ENCODE measurements at places on chromosomes 1 and 21.
A peak's percentile ranks its signal among the peaks of the same experiment; 100 is the strongest.

DNA sequence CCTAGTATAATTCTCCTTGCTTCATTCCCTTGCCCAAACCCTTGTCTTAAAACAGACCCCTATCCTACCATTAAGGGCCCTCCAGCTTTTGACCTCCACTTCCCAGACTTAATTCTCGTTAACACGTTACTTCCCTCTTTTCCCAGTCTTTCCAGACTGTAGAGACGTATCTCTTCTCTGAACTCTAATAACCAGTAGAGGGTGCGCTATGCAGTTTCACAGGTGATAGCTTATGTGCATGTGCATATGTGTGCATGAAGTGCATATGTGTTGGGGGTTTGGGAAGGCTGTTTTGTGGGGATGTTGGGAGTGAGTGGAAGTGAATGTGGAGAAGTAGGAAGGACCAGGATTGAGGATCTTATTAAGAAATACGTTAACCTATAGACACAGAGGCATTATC is 78.1 kb upstream of the CCDC190 start:
- no peak for DNase-seq

DNA sequence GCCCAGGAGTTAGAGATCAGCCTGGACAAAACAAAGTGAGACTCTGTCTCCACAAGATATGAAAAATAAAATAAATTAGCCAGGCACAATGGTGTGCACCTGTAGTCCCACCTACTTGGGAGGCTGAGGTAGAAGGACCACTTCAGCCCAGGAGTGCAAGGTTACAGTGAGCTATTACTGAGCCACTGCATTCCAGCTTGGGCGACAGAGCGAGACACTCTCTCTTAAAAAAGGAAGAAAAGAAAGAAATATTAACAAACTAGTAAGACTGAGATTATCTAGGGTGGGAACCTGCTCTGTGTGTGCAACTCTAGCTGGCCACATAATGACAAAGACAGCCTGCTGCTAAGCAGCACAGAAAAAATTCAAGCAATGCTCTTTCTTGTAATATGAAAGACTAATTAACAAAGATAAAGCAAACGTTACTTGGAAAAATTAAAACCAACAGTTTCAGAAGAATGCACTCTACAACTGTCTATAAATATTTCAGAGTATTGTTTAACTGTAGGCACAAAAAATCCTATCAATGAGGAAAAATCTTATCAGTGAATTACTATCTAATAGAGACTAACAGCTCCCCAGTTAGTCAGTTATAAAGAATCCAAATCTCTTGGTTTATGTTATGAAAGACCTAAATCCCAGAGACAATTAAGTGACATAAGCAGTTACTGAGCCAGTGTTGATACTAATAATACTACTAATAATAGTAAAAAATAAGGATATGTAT is 74.5 kb downstream of the ENAH start:
- no peak for DNase-seq

DNA sequence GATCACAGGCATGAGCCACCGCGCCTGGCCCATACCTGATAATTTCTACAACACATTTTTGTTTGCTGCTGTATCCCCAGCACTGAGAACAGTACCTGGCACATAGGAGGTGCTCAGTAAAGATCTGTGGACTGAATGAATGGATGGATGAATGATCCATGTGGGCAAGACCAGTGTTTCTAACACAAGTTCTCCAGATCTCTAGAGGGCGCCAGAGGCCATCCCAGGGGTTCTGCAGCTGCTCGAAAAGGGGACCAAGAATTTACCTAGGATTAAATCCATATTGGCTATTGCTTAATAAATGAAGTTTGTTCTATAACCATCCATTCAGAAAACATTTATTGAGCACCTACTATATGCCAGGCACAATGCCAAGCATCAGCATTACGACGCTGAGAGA is 167.7 kb downstream of the ACTL8 start:
- DNase-seq, result peak; percentile 17

GRCh38 chr1:198258491-198258890 is 101.7 kb downstream of the NEK7 start:
- no peak for DNase-seq

DNA sequence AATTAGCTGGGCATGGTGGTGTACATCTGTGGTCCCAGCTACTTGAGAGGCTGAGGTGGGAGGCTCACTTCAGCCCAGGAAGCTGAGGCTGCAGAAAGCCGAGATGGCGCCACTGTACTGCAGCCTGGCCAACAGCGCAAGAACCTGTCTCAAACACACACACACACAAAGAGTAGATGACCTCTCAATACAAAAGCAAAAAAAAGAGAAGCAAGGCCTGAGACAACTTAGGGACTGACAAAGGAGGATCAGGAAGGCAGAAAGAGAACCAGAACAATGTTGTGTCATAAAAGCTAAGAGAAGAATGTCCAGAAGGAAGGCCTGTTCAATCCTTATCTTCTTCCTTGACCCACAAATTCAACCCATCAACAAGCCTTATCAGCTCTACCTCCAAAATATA is 18.5 kb downstream of the WASF2 start:
- no peak for DNase-seq

GRCh38 chr1:163055531-163055930 is 13.6 kb upstream of the RGS4 start:
- DNase-seq, result no peak

DNA sequence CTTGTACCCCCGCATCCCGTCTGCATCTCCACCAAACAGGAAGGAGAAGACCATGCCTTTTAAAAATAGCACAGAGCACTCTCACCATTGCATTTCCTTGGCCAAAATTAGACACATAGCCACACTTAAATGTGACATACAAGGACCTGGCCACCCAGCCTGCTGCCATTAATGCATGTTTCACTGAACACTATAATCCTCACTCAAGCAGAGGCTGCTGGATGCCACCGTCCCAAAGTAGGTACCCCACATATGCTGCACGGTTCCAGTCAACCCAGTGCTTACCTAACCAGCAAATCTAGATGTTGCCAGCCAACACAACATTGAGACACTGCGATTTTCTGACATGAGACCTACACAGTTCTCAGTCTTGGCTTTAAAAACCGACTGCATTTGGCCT is 107.7 kb downstream of the ADSS2 start:
- no peak for DNase-seq

DNA sequence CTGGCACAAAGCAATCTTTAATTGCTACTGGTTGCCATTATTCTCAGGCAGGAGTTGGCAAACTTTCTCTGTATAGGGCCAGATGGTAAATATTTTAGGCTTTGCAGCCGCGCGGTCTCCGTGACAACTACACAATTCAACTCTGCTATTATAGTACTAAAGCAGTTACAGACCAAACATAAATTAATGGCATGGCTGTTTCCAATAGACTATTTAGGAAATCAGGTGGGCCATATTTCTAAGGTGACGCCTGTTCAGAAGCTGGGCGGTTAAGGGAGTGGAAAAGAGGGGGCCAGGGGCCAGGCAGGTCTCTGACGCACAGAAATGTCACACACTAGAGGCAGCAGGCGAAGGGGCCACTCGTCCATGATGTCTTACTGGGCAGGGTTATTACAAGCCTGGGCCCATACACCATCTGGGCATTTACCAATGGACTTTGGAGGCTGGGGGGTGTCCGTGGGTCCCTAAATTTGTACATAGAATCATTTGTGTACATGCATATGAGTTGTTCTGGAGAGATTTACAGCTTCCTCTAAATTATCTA is 80.1 kb downstream of the STUM start:
- DNase-seq, result peak; percentile 31

DNA sequence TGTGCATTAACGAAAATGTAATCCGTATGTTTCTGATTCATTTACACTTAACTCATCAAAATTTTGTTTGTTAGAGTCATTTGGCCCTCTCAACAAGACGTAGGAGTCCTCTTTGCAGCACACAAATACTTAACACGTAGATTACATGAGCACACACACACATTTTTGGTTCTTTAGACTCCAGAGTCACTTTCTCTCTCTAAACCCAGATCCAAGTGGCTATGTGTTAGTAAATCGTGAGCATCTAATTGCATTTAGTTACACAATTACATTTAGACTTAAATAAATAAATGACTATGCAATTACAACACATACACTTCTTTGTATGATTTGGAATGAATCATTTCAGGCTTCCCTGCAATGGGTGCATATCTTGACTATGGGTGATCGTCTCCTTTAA is 109.0 kb upstream of the GREM2 start:
- DNase-seq, result no peak

- DNase-seq, result no peak
Observed at GRCh38 chr1:30478283-30478682, 245.1 kb downstream of the MATN1 start.

DNA sequence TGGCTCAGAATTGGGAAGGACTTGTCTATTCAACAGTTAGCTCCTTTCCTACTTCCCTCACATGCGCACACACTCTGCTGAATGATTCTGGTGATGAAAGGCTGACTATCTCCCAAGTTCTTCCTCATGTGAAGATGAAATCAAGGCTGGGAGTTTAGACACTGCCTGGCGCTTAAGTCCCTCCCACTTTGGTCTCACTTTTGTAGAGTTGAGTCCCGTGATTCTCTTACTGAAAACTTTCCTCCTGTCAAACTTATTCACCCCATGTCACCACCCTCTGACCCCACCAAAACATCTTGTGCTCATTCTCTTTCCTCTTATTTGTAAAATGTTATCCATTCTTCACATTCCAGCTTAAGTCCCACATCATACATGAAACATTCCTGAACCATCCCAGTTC is 8.4 kb upstream of the MRPS6 start:
- no peak for DNase-seq

GRCh38 chr1:87219626-87220025 is 109.1 kb upstream of the LMO4 start:
- no peak for DNase-seq

DNA sequence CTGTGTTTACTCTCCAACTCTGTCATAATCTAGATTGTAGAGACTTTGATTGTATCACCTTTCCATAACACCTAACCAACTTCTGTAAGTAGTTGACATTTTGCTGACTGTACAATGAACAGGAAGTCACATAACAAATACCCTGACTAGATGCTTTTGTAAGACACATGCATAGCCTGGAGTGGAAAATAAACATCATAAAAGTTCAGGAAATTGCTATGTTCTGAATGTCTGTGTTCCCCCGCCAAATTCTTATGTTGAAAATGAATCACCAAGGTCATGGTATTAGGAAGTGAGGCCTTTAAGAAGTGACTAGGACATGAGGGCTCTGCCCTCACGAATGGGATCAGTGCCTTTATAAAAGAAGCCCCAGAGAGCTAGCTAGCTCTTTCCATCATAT is 40.4 kb upstream of the ZSWIM5 start:
- DNase-seq, result no peak

DNA sequence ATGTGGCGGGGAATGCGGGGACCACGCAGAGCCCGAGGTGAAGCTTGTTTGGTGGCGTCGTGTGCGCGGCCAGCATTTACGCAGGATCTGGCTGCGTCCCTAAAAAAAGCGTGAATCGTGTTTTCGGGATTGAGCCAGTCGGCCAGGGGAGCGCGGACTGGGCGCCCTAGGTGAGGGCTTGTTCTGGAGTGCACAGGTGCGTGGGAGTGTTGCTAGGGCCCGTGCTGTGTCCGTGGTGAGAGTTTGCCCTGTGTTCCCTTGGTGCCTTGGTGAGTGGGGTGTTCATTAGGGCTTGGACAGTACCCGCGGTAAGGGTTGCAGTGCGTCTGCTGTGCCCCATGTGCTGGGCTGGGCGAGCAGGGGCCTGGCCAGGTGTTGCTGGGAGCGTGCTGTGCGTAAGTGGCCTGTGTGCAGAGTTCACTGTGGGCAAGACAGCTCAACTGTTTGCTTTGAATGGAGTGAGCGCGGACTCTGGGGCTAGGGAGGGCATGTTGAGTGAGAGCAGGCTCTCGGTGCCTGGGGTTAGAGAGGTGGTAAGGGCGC is 673 bp downstream of the CD46 start:
- DNase-seq, result no peak

- no peak for DNase-seq
Observed at GRCh38 chr1:78102082-78102481, 56.3 kb downstream of the GIPC2 start.

DNA sequence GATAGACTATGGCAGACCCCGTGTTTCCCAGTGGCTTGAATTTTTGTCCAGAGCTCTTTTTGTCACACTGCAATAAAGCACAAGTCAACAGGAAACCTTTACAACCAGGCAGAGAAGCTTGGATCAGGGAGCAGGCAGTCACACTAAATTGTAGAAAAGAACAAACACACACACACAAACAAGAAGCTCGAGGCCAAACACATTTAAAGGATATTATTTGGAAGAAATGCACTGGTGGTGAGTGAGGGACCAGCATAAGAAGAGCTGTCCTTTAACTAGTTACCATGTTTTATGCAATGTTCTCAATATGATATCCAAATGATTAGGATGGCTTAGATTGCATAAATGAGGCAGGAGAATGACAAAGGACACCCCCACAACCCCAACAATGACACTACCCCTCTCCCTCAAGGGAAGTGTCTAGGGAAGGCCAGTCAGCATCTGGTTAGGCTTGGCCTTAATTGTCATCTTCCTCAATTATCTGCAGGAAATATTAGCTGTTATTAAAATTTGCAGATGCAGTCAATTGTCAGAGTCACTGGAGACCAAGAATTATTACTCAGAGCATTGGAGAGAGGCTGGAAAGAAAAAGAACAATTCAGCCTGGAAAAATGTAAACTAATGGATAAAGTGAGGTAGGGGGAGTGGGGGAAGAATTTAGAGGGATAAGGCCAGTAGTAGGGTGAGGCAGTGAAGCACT is 35.3 kb downstream of the DDR2 start:
- DNase-seq, result no peak

- no peak for DNase-seq
Observed at GRCh38 chr1:106791041-106791440, 265.4 kb upstream of the PRMT6 start.

- DNase-seq, result no peak
Observed at GRCh38 chr1:177164380-177165068, at the start of gene ASTN1. ASTN1 (minus strand) TSS chr1:177164712; CDS start chr1:177164676, 36 bp downstream.

Measured in renal cortex interstitium (tissue), 15 donors.